ENCODE measurements at places on chromosomes 12 and 14.

- DNase-seq = no peak
Measured at GRCh38 chr12:47378907-47379306, 299.1 kb upstream of the AMIGO2 start.

DNA sequence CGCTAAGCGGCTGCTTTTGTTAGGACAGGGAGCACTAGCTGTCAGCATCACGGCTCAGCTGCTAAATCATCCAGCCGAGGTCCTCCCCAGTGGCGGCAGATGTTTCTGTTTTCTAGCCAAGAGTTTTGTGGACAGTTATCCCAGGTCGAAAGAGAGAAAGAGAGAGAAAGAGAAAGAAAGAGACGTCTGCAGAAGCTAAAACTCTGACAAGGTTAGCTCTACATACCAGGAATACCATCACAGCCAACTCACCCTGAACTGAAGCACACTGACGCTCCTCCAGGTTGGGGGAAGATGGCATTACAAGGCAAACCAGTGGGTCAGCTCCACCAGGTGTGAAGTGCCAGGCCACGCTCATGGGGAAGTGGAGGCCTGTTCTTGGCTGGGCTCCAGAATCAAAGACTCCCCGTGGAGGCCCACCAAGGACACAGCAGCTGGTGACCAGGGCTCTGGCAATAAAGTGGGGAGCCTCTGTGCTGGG is 64.9 kb upstream of the DICER1 start:
- DNase-seq = no peak

DNA sequence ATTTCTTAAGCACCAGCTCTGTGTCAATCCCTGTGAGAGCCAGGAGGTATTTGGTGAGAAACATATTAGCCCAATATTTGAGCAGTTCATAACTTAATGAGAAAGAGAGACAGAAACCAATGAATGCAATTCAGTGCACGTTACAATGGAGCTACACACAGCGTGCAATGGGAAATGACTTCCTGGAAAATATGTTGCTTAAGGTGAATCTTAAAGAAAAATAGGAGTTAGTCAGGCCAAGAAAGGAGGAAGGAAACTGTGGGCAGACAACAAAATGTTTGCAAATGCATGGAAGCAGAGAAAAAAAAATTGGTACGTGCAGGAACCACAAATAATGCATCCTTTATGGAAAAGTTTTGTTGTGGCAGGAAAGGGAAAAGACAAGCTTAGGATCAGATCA is 481.7 kb downstream of the BCAT1 start:
- no peak for DNase-seq

DNA sequence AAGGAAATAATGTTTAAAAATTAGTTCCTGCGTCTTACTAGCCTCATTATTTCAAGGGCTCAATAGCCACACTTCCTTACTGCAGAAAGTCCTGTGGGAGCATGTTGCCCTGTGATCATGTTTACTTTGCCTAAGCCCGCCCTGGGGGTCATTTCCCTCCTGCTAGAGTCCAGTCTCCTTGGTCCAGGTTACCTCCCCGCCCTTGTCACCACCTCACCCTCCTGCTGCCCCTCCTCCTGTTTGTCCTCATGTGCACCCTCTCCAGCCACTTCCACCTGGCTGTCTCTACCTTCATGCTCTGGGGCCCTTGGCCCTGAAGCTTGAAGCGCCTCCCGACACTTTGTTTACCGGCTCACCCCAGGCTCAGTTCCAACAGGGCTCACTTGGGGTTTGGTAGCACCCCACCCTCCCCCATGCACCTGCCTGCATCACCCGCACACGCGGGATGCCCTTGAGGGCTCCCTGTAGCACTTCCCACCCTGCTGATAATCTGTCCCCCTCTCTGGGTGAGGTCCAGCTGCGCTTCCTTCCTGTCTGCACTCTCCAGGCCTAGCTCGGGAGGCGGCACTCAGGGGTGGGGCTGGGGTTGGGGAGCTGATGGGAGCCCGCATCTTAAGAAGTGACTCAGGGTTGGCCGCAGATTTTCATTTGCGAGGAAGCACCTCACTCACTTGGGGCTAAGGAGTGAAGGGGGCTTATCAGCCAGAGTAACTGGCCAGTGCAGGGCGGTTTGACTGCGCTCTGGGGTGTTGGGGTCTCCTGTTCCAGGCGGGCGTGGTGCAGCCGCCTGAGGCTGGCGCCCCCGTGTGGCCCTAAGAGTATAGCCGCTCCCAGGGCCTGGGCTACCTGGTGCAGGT is 40.1 kb downstream of the SMIM41 start:
- no peak for DNase-seq

GRCh38 chr14:61652526-61653262 is 42.6 kb upstream of the HIF1A start:
- DNase-seq = no peak

GRCh38 chr14:58637040-58637390 is 747 bp upstream of the DACT1 start:
- no peak for DNase-seq

GRCh38 chr12:99029511-99030271 is 384.6 kb downstream of the APAF1 start:
- no peak for DNase-seq

GRCh38 chr12:4947253-4947652 is 37.5 kb downstream of the KCNA1 start:
- no peak for DNase-seq

DNA sequence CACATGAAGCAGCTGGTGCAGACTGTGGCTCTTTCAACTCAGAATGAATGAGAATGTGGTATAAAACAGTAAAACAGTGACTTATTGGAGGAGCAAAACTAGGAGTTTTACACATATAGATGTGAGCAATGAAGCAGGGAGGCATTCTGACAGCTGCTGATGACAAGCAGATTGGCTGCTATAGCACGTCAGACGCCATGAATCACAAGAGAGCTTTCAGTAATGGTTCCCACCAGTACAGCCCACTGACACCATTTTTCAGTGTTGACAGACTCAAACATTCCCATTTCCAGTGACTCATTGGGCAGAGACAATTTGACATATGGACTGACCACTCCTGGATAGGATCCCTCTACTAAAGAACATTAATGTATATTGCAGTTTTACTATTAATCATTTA is 24.6 kb upstream of the FSCB start:
- DNase-seq = no peak

DNA sequence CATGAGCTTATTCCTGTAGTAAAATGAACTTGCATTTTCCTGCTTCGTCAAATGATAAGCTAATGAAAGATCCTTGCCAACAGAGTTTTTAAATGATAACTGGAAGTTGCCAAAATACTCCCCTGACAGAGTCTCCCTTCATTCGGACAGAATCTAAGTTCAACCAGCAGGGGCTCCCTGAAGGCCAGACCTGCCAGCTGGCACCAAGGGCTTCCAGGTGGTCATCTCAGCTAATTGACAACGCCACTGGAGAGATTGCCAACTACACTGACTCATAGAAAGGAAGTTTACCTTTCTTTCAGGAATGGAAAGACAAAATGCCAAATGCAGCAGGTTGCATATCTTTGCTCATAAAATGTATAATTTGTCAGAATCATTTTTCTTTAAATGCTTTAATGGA is 462.8 kb downstream of the GXYLT1 start:
- DNase-seq = no peak

- DNase-seq = no peak
Measured at GRCh38 chr12:124716208-124717130, 147.2 kb downstream of the SCARB1 start.

- DNase-seq = no peak
Measured at GRCh38 chr12:40646911-40647310, 45.3 kb upstream of the CNTN1 start.

DNA sequence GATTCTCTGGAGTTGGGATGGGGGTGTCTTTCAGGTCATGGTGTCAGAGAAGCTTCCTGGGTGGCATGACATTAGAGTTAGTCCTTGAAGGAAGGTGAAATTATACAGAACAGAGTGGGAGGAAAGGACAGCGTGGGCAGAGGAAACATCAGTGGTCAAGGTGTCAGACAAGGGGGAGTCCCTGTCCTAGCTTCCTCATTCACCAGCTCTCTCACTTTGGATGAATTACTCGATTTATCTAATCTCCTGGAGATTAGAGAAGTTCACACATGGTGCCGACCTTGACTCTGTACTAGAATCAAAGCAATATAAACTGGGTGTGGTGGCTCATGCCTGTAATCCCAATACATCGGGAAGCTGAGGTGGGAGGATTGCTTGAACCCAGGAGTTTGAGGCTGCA is 492.9 kb downstream of the VRK1 start:
- DNase-seq = no peak

DNA sequence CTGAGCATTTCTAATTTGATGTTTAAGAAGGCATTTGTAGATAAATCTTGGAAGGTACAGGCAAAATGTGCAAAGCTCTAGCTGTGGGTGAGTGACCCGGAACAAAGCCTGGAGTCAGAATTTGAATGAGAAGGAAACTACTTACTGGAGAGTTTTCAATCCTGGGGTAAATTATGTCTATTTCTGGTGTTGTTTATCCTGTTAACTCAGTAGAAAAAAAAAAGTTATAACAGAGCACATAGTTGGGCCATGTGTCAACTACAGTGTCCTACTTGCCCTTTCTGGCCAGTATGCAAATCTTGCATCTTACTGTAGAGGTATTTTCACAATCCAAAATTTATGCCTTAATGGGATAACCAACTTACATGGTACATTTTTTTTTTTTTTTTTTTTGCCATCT is 182.3 kb downstream of the SYNE2 start:
- no peak for DNase-seq

DNA sequence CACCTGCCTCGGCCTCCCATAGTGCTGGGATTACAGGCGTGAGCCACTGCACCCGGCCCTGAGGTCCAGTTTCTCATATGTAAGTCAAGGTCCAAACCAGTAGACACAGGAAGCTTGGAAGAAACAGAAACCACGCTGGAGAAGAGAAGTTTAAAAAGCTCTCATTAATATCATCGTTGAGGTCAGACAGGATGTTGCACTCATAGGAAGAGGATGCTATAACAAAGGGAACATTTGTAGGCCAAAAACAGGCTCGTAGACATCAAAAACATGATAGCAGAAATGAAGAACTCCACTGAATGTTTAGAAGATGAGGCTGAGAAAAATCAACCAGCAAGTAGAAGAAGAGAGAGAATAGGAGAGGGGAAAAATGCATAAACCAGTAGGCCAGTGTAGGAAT is 46.8 kb downstream of the ACACB start:
- no peak for DNase-seq

DNA sequence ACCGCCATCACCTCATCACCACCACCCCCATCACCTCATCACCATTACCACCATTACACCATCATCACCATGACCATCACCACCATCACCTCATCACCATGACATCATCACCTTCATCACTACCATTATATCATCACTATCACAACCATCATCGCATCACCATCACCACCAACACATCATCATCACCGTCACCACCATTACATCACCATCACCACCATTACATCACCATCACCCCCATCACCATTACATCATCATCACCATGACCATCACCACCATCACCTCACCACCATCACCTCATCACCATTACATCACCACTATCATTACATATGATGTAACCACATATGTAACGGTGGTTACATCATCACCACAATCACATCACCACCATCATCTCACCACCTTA is 132.3 kb downstream of the RIMBP2 start:
- no peak for DNase-seq

DNA sequence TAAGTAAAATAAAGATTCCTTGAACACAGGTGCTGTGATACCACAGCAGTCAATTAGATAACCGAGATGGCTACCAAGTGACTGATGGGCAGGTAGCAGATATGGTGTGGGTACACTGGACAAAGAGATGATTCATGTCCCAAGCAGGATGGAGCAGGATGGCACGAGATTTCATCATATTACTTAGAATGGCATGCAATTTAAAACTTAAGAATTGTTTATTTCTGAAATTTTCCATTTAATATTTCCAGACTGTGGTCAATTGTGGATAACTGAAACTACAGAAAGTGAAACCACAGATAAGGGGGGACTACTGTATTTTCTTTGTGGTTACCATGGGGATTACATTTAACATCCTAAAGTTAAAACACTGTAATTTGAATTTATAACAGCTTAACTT is 7.5 kb upstream of the ZFP36L1 start:
- DNase-seq = no peak

DNA sequence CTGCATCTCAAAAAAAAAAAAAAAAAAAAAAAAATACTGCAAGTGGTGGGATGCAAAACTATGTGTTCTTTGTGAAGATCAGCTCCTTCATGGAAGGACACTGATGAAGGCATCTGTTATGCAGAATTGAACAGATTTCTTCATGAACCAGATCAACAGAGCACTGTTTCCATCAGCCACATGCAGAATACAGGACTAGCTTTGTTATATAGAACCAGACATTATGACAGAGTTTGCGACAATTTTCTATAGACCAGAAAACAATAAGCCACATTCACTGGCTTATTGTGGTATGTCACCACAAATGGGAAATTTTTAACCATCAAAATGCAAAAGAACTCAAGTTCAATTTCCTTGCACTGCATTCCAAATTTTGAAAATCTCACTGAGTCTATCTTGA is 34.7 kb downstream of the CIT start:
- DNase-seq = no peak

DNA sequence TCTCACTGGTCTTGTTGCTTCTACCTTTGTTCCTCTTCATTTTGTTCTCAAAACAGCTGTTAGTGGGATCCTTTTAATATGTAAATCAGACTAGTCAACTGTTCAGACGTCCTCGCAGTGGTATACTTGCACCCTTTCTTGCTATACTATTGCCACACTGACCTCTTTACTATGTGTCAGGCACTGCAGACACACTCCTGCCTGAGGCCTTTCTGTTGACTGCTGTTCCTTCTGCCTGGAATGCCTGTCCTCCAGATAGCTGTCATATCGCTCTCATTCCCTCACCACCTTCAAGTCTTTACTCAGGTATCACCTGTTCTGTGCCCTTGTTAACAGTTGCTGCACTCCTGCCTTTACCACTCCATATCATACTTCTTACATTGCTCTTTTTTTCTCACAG is 90.0 kb upstream of the TMEM263 start:
- no peak for DNase-seq

GRCh38 chr12:118274066-118274465 is 98.6 kb downstream of the TAOK3 start:
- no peak for DNase-seq

DNA sequence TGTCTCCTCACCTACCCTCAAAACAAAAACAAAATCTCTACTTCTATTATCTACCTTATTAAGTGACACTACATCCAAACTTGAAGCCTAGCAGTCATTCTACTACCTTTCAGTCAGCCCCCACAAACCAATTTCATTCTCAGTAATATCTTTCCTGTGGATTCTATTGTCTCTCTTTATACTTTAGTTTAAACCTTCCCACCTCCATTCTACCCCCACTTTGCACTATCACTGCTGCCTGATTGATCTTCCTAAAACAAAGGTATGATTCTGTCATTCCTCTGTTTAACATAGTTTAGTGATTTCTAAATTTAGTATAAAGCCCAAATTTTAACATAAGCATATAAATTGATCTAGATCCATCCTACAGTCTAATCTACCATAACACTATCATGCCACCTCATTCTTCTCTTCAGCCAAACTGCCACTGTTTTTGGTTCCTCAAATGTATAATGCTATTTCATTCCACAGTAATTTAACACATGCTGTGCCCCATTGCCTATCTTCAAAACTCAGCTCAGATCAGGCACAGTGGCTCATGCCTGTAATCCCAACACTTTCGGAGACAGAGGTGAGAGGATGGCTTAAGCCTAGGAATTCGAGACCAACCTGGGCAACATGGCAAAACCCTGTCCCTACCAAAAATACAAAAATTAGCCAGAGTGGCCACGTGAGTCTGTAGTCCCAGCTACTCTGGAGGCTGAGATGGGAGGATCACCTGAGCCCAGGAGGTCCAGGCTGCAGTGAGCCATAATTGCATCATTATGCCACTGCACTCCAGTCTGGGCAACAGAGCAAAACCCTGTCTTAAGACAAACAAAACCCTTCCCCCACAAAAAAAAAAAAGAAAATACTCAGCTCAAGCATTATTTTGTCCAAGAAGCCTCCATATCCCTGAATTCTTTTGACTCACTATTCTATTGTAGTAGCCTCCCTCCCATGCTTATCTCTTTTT is 3.1 kb upstream of the STRN3 start:
- DNase-seq = no peak
